ENCODE measurements at places on chromosomes 13 and 19.

DNA sequence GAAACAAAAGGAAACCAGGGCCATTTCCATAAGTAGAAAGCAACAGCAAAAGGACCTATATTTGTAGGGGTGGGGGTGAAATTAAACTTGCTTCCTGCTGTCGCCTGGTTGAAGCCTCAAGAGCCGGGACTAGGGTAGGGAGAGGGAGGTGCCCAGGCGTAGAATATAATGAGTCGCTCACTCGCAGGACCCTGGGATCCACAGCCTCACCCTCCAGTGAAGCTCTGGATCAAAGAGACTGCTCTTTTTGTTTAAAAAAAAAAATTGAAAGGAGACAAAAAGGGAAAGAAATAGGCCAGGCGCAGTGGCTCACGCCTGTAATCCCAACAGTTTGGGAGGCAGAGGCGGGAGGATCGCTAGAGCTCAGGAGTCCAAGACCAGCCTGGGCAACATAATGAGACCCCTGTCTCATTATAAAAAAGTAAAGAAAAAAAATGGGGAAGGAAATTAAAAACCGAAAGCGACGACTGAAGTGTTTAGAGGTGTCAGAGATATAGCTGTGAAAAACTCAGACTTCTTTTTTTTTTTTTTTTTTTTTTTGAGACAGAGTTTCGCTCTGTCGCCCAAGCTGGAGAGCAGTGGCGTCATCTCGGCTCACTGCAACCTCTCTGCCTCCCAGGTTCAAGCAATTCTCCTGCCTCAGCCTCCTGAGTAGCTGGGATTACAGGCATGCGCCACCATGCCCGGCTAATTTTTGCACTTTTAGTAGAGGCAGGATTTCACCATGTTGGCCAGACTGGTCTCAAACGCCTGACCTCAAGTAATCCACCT lies 10.9 kb upstream of the ADGRE5 start:
- no peak for DNase-seq

DNA sequence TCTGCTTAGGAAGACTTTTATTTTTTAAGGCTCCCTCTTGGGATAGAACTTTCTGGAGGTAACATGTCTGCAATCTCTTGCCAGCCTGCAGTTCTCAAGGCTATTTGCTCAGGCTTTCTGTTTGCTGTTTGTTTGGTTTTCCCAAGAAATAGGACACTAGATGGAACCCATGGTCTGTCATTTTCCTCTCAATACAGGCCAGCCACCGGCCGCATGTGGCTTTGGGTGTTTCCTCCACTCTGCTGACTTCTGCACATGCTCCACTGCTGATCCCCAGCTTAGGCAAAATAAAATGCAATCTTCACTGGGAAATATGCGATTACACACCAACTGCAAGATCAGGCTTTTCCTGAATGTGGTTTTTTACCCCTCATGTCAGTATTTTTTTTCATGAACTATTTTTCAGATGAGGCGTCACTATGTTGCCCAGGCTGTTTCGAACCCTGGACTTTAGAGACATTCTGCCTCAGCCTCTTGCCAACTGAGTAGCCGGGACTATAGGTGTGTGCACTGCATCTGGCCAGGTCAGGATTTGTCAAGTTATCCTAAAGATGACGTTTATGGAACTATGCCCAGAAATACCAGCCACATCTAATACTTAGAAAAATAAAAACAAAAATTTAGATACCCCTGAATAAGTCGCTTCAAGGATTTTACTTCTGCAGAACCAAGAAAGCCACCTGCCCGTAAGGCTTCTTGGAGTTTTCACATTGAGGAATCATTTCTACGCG lies 94.3 kb upstream of the PABPC3 start:
- no peak for DNase-seq

DNA sequence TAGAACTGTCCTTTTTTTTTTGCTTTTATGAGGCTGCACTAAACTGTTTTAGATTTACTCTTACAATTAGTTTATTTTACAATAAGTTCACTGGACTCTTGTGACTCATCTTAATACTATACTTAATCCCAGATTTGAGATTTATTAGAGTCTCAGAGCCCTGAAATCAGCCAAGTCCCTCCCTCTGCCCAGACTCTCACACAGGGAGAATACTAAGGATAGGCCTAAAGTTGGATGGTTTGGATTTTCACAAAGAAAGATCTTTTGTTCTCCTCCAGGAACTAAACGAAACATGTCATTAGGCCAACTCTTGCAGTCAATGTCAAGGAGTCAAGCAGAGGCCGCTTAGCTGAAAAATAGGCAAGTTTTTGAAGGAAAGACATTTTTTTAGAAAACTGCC lies 42.7 kb upstream of the MIR17HG start:
- DNase-seq, result no peak

- DNase-seq, result no peak
These were observed 30.8 kb downstream of the TMED1 start for GRCh38 chr19:10805065-10805757.

GRCh38 chr19:19530423-19530804 lies 1.7 kb downstream of the YJEFN3 start:
- no peak for DNase-seq

DNA sequence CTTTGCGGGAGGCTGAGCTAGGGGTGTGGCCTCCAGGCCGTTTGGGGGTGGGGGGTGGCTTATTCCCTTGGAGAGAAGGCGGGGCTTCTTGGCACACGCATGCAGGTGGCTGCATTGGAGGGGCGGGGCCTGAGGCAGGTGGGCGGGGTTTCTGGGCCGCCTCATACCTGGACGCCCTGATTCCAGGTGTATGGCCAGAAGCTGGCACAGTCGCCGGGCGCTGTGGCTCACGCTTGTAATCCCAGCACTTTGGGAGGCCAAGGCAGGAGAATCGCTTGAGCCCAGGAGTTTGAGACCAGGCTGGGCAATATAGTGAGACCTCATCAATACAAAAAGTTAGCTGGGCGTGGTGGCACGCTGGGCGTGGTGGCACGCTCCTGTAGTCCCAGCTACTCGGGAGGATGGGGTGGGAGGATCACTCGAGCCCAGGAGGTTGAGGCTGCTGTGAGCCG lies 7.8 kb downstream of the ABCA7 start:
- no peak for DNase-seq

- DNase-seq, result no peak
These were observed 9.7 kb upstream of the GIPC1 start for GRCh38 chr19:14505488-14506239.

- DNase-seq, result no peak
These were observed 44.3 kb downstream of the NDFIP2 start for GRCh38 chr13:79525064-79525857.

DNA sequence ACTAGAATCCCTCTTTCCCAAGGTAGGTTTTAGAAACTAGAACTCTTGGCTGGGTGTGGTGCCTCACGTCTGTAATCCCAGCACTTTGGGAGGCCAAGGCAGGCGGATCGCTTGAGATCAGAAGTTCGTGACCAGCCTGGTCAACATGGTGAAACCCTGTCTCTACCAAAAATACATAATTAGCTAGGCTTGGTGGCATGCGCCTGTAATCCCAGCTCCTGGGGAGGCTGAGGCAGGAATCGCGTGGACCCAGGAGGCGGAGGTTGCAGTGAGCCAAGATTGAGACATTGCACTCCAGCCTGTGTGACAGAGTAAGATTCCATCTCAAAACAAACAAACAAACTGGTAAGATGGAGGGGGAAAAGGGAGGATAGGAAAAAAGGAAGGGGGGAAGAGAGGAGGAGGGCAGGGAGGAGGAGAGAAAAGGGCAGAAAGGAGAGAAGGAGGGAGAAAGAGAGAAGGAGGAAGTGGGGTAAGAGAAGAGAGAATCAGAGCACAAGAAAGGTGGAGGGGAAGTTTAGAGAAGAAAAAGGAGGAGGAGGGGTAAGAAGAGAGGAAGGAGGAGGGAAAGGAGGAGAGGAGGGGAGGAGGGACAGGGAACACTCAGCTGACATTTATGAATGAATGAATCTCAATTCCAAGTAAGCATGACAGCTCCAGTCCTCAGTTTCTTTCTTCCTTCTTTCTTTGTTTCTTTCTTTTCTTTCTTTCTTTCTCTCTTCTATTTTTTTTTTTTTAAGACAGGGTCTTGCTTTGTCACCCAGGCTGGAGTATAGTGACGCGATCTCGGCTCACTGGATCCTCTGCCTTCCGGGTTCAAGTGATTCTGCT lies 2.6 kb upstream of the SLC27A1 start:
- no peak for DNase-seq

DNA sequence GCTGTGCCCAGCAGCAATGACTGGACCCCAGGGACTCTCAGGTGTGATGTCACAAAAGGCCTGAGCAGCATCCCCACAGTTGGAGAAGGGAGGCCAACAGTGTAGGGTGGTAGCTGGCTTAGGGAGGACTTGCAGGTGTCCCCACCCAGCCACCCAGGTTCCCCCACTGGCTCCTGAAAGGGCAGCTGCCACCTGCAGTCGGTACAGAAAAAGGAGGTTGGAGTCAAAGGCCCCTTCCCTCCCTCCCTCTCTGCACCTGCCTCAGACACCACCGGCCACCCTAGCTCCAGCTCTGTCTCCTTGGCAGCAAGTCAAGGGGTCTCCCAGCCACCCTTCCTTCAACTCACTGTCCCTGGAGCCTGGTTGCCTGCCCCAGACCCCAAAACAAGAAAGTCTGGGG lies at the start of gene PCP2:
PCP2 (minus strand) TSS at position 22 of the 400 bp plus-strand sequence. CDS start 262 bp downstream, outside the sequence.
- DNase-seq, result no peak

DNA sequence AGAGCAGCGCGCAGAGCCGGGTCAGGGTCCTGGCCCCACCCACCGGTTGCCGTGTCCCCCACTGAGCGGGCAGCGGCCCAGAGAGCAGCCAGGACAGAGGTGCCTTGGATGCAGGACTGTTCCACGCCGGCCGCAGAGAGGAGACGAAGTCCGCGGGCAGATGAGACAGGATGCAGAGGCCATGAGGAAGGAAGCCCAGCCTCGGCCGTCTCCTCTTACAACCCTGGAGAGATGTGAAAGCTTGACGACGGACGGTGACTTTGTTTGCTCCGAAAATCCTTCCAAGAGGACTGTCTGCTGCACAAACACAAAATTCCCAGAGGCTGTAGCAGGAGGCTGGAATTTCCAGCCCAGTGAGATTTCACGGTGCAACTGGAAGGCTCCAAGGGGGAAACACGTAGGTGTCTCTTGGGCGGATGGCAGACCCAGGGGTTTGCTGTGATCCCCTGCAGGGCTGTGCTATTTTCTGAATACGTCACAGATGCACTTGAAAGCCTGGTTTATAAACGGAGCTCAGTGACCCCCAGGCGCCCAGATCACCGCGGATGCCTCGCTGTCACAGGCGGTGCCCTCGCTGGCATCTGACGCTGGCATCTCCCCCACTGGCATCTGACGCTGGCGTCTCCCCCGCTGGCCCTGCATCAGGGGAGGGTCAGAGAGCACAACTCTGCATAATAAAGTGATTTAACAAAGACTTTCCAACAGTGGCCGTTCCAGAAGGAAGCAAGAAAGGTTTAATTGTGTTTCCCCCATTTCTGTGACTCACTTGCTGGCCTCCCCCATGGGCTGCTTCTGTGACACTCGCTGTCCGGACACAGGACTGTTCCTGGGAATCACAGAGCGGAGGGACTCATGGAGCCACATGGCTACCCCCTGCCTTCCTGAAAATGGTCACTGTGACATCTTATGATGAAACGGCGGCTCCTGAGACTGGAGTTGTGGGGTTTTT lies 62.0 kb upstream of the C13orf46 start:
- DNase-seq, result no peak

- no peak for DNase-seq
These were observed 489.1 kb upstream of the TSHZ3 start for GRCh38 chr19:31838163-31838815.

GRCh38 chr13:93406136-93406535 lies 179.5 kb downstream of the GPC6 start:
- no peak for DNase-seq

DNA sequence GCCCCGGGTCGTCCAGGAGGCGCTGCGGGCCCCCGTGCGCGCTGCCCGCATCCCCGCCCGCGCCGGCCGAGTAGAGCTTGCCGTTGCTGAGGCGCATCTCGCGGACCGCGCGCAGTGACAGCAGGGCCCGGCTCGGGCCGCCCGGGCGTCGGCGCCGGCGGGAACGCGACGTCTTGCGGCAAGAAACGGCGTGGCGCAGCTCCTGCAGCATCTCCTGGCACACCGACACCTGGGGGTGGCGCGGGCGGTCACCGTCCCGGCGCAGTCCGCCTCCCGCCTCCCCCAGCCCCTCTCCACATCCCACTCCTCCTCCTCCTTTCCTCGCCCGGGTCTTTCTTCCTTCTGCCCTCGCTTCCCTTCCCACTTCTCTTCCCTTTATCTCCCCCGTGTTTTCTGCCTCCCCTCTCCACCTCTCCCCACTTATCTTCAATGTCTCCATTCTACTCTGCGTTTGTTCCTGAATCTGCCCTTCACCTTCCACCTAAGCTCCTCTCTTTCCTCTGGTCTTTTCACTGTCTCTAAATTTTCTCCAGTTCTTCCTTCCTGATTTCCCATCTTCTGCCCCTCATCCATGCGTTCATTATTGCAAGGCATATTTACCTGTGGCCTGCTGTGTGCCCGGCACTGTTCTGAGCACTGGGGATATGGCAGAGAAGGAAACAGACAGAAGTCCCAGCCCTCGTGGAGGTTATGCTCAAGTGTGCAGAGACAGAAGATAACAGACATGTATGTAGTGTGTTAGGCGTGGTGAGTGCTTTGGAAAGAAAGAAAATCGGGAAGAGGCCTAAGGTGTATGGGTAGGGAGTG lies 5.2 kb upstream of the ATP1A3 start:
- no peak for DNase-seq

DNA sequence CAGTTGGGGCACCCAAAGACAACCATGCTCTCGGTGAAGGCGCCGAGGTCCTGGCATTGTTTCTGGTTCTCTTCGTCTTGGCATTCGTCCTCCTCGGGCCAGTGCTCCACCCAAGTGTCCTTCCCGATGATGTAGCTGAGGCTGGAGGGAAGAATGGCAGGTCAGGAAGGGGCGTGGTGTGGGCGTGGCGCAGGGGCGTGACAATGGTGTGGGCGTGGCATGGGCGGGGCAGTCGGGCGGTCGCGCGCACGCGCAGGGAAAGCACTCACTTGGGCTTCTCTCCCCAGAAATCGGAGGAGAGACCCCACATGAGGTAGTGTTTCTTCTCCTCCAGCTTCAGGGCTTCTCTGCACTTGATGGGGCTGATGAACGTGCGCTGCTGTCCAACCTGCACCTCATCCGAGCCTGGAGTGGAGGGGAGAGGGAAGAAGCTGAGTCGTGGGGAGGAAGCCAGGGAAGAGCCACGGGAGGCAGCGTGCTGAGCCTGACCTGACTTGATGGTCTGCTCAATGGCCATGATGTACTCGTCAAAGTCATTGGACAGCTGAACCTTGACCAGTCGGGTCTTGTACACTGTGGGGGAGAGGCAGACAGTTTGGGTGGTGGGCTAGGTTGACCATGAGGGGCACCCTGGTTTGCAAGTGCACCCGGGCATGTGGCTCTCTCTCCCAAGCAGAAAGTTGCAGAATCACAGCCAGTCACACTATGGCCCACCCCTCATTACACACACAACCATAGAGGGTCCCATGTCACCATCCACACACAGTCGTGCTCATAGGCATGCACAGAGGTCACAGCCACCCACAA lies 8.1 kb upstream of the TNFSF14 start:
- DNase-seq, result no peak

GRCh38 chr13:32548837-32549236 lies 10.2 kb upstream of the N4BP2L2 start:
- no peak for DNase-seq

GRCh38 chr19:4066682-4067395 lies at the start of gene ZBTB7A:
Gene ZBTB7A (minus strand): TSS chr19:4066899. CDS start chr19:4055232, 11,667 bp downstream.
- no peak for DNase-seq

- no peak for DNase-seq
These were observed 35.6 kb downstream of the EFNB2 start for GRCh38 chr13:106499896-106500295.
